Airway epithelial cell (primary cell): ENCODE measurements at places on chromosomes 6 and 20. TPM values are rescaled to one million over a fixed set of nuclear protein-coding genes. Genes with fewer than 3 reads are reported as not detected.

BMP7 gene
- total RNA-seq: 0.33 and 0.49 TPM in 2 replicates

CRYBG1 gene
- total RNA-seq: 71.6 and 94.2 TPM in 2 replicates

DNAAF9 gene
- 7.4 and 11.2 TPM in 2 replicates for total RNA-seq

RIPPLY2 gene
- not detected in 2 replicates for total RNA-seq

VIP gene
- total RNA-seq: not detected in 2 replicates

SLC32A1 gene
- not detected in 2 replicates for total RNA-seq

RSPO3 gene
- total RNA-seq: not detected in 2 replicates

CTCFL gene
- total RNA-seq: not detected in 2 replicates

MCM8 gene
- 7.2 and 8.0 TPM in 2 replicates for total RNA-seq

ZFP57 gene
- total RNA-seq: 0.42 and 1.3 TPM in 2 replicates

BCAS4 gene
- 12.8 and 20.3 TPM in 2 replicates for total RNA-seq

FNDC11 gene
- total RNA-seq: 0.42 and 1.3 TPM in 2 replicates

CST7 gene
- total RNA-seq: not detected in 2 replicates

PRDM13 gene
- not detected in 2 replicates for total RNA-seq

TFAP2B gene
- total RNA-seq: not detected in 2 replicates

HCK gene
- total RNA-seq: not detected in 2 replicates

TGM2 gene
- total RNA-seq: 6.8 and 10.0 TPM in 2 replicates

DEF6 gene
- 37.3 and 40.5 TPM in 2 replicates for total RNA-seq

ADTRP gene
- 1.3 and 1.8 TPM in 2 replicates for total RNA-seq

TRAM2 gene
- total RNA-seq: 13.7 and 19.9 TPM in 2 replicates

SIRPA gene
- 17.7 and 31.1 TPM in 2 replicates for total RNA-seq

SCRT2 gene
- not detected in 2 replicates for total RNA-seq

AVP gene
- not detected in 2 replicates for total RNA-seq

ZNF184 gene
- total RNA-seq: 2.6 and 3.5 TPM in 2 replicates

RIPOR3 gene
- 0.05 and 0.56 TPM in 2 replicates for total RNA-seq

FAM83B gene
- 35.7 and 48.0 TPM in 2 replicates for total RNA-seq

PAX1 gene
- not detected in 2 replicates for total RNA-seq

IMPG1 gene
- not detected in 2 replicates for total RNA-seq

ZNF341 gene
- 3.4 and 3.6 TPM in 2 replicates for total RNA-seq

OPN5 gene
- total RNA-seq: not detected in 2 replicates

TBC1D7 gene
- 13.0 and 24.9 TPM in 2 replicates for total RNA-seq

FOXP4 gene
- total RNA-seq: 8.2 and 13.2 TPM in 2 replicates

SYNDIG1 gene
- total RNA-seq: not detected in 2 replicates

CST4 gene
- total RNA-seq: not detected in 2 replicates

PRDM1 gene
- total RNA-seq: 2.6 and 3.7 TPM in 2 replicates

NSFL1C gene
- 47.6 and 65.8 TPM in 2 replicates for total RNA-seq

ADGB gene
- total RNA-seq: not detected in 2 replicates

DLL1 gene
- 31.3 and 31.9 TPM in 2 replicates for total RNA-seq

SLC17A1 gene
- total RNA-seq: not detected in 2 replicates
